ENCODE measurements at places on chromosomes 16 and 17.
A peak's percentile ranks its signal among the peaks of the same experiment; 100 is the strongest.

- no peak for DNase-seq
These were observed 274.5 kb downstream of the C16orf95 start for GRCh38 chr16:87042551-87043230.

GRCh38 chr16:48523415-48524204, 86.4 kb downstream of the N4BP1 start:
- DNase-seq: no peak

DNA sequence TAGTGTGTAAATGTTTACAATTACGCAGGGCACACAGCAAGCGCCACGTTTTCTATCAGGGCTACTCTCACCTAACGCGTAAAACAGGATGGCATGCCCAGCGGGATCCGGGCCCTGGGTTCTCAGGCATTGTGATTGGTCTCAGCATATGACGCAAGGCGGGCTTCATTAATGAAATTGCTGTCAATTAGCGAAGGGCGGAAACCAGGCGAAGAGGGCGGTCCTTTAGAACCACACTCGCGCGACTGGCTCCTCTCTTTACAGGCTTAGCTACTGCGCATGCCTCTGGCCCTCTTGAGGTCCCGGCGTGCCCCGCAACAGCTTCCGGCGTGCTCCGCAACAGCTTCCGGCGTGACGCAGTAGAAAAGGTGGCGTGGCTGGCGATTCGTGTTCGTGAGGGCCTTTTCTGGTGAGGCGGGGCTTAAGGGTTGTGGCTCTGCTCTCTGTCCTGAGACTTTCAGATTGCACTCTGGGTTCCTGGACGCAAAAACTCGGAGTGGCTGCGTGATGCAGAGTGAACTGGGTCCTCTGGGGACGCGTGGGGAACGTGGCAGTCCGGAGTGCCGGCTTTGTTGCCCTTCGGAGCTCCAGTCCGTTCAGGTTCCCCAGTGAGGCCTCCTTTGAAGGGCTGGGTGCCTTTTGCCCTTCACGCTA, 9.2 kb downstream of the OR2C1 start:
- DNase-seq: peak; percentile 65

GRCh38 chr16:3659251-3659650, 4.8 kb downstream of the DNASE1 start:
- DNase-seq: no peak

GRCh38 chr16:6157806-6158205, 1060.2 kb upstream of the EEF2KMT start:
- no peak for DNase-seq

DNA sequence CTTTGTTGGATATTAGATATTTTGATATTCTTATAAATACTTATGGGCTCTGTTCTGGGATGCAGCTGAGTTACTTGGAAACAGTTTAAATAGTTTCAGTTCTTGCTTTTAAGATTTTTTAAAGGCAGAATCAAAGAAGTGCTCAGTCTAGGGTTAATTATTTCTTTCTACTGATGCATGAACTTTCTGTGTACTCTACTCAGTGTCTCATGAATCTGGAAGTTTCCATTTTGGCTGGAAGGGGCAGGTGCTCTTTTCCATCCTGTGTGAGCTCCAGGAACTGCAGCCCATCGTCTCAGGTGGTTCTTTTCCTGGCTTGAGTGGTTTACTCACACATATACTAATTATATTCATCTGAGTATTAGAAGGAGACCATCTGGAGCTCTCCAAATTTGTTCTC, 61.1 kb upstream of the CPHXL start:
- DNase-seq: no peak

DNA sequence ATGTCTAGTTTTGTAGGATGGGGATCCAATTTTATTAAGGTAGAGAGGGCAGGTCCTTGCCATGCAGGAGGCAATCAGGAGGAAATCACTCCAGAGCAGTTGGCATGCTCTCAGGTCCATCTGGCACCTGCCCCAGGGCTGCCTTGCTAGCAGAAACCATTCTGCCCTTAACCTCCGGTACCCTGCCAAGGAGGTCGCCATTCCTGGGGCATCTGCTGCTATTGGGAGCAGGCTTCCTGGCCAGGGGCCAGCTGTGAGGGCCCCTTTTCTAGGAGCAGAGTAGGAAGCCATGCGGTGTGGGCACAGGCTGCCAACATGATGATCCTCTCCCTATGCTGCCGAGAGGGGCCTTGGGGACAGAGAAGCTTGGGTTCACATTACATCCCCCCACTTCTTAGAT, 47.6 kb upstream of the MGAT5B start:
- no peak for DNase-seq

DNA sequence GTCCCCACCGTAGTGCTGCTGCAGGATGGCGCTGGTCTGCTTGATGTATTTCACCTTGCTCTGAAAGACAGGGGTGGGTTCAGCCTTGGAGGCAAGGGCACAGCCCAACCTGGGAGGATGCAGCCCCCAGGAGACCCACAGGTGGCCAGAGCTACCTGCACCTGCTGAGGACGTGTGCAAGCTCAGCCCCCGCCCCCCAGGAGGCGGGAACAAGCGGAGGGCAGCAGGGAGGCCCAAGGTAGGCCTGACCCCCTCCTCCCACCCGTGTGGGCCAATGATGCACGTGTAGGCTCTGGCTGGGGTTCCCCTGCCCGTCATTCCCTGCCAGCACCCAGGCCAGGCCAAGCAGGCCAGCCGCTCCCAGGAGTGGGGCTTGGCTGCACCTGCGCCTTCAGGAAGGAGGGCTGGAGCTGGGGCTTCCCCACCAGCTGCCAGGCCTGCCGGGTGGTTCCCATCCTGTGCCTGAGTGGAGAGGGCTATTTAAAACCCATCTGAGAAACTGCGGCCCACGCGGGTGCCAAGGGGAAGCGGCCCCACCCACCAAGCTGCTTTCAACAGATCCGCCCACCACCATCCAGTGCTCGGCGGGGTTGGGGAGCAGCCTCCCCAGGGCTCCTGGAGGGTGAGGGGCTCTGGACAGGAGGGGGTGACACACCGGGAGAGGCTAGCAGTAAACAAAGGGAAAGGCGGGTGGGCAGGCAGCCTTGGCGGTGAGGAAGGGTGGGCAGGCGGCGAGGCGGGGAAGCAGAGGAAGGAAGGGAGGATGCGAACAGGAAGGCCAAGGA, 3.8 kb downstream of the NTHL1 start:
- no peak for DNase-seq

DNA sequence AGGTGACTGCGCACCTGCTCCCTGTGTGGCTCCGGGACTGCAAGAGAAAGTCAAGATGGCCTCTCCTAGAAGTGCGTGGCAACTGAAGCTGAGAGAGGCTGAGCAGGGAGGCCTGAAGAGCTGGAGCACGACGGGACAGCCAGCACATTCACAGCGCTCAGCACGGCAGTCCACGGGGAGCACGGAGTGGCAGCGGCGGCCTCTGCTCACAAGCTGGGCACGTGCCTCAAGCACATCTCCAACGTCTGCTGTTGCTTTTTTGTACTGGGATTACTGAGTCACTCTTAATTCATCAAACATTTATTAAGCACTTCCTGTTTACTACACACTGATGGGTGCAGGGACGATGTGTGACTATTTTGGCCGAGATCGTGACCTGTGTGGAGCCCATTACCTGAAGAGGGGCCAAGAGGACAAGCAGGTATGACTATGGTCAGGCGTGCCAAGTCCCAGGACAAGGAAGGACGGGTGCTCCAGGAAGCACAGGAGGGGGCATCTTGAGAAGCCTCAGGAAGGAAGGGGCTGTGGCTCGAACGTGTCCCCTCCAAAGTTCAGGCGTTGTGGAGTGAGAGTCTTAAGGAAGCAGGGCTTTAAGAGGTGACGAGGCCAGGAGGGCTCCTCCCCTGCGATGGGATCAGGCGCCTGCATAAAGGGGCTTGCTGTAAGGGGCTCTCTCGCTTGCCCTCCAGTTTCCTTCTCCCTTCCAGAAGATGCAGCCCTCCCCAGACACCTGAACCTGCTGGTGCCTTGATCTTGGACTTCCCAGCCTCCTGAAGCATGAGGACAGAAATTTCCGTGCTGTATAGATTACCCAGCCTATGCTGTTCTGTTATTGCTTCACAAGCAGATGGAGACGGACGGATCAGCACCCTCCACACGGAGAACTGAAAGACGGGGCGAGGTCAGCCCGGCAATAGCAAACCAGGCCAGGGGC, 105.8 kb downstream of the ADCY9 start:
- DNase-seq: no peak

- DNase-seq: no peak
These were observed 32.1 kb upstream of the JPT2 start for GRCh38 chr16:1645914-1646525.

GRCh38 chr16:83926726-83927397, 26.2 kb upstream of the OSGIN1 start:
- peak; percentile 56 for DNase-seq

DNA sequence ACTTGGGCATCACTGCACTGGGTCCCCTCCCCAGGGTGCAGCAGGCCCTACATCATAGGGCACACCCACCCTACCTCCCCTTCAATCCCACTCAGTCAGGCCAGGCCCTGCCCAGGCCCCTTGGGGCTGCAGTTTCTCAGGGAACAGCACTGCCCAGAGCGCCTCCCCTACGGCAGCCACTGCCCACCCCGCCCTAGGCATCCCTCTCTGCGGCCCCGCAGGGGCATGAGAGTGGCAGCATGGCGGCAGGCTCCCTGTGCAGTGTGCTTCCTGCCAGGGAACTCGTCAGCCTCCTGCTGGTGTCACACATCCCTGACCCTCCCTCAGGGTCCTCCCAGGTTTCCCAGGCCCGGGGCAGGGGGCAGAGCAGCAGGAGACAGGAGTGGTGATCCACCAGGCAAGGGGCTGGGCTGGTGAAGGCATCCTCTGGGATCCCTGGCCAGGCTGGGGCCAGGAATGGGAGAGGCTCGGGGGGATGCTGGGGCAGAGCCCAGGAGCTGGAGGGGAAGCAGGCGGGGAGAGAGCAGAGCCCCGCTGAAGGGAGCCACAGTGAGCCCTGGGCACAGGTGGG, 16.2 kb upstream of the BAHCC1 start:
- DNase-seq: no peak

GRCh38 chr17:40542558-40543411, 22.5 kb downstream of the CCR7 start:
- peak; percentile 40 for DNase-seq

DNA sequence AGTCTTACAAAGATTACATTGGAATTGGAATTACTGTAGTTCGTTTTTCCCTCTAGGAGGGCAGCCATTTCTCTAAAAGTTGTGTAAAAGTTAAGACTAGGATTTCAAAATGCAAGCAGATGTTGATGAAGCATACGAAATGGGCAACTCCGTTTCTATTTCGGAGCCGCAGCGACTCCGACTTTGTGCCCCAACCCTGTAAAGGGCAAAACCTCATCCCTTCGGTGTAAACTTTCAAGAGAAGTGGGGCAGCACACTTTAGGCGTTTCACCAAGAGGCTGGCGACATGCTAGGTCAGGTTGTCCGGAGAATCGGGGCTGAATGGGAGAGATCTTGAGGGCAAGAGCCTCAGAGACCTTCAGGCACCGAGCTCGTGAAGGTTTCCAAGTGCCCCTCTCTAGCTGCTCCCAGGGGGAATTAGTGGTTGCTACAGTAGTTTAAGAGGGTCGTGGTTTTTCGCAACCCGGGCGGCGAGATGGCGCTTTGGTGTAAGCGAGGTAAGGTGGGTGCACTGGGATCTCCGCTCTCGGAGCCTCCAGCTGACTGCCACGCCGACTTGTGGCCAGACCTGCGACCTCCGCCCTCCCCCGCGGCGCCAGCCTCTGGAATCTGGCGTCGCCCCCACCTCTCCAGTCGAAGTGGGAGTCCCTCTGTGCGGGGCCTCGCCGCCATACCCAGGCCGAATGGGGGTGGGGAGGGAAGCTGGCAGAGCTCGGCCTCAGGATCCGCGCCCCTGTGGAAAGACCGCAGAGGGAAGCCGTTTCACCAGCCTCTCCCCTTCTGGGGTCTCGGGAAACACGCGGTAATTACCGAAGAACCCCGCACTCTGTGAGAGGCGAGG, 1.0 kb upstream of the HEXIM2 start:
- peak; percentile 72 for DNase-seq

DNA sequence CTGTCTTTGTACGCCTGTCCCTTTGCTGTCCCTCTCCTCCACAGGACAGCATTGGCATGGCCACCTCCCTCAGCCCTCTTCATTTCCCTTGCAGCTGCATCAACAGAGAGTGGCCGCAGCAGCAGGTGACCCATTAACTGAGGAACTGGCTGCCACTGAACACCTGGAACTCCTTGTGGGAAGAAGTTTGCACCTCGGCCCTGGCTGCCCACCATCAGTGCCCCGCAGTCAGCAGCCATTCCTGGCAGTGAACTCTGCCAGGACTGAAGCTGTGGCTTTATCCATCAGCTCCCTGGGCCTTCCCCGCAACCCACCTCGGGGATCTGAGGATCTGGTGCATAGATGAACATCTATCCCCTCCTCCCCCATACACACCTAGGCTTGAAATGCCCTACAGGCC, 13.1 kb upstream of the RNF135 start:
- no peak for DNase-seq

- no peak for DNase-seq
These were observed 973.0 kb downstream of the KCNJ2 start for GRCh38 chr17:71142333-71142732.

DNA sequence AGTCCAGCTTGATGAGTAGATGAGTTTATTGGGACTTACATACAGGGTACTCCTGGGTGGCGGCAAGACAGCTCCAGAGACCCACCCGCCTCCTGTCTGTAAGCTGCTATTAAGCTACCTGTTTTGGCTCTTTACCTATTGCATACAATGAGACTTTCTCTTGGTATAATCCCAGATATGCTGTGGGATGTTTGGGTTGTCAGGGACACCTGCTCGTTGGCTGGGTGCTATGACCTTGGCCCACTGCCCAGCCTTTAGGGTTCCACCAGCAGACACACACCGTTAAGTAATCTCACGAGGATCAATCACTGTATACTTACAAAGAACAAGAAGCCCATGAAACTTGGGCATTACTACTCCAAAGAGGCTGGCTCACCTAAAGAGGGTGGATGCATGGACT, 116.4 kb downstream of the NPIPB5 start:
- DNase-seq: no peak

- DNase-seq: no peak
These were observed 651 bp downstream of the SHMT1 start for GRCh38 chr17:18362698-18363100.

DNA sequence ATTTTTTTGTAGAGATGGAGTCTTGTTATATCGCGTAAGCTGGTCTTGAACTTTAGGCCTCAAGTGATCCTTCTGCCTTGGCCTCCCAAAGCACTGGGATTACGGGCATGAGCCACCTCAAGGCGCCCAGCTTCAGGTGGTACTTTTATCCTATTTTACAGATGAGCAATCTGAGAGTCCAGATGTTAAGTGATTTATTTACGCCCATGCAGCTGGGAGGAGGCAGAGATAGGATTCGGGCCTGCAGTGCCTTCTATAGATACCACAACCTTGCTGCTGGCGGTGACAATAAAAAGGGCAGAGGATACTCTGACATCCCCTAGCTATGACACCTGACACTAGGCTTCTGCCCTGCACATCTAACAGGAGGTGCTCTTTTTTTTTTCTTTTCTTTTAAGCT, 4.3 kb upstream of the KRT12 start:
- no peak for DNase-seq

- DNase-seq: no peak
These were observed 70.5 kb downstream of the MPRIP start for GRCh38 chr17:17112628-17113200.

GRCh38 chr16:87506423-87507350, 13.9 kb upstream of the ZCCHC14 start:
- DNase-seq: no peak

DNA sequence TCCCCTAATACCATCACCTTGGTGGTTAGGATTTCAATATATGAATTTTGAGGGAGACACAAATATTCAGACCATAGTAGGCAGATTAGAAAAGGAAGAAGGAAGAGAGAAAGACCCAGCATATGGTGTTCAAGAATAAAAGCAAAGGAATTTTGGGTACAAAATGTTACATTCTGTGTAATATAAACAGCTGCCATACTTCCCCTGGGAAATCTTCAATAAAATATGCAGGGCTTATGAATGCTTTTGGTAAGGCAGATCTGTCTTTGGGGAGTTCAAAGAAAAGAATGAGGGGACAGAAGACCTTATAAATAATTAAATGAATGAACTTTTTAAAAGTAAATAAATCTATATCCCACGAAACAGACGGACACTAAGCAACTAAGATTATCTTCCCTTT, 91.9 kb downstream of the USP32 start:
- DNase-seq: no peak
